ENCODE measurements at places on chromosomes 7 and 10.

GRCh38 chr10:53898532-53898931 lies 902.5 kb downstream of the PCDH15 start:
- DNase-seq: no peak

DNA sequence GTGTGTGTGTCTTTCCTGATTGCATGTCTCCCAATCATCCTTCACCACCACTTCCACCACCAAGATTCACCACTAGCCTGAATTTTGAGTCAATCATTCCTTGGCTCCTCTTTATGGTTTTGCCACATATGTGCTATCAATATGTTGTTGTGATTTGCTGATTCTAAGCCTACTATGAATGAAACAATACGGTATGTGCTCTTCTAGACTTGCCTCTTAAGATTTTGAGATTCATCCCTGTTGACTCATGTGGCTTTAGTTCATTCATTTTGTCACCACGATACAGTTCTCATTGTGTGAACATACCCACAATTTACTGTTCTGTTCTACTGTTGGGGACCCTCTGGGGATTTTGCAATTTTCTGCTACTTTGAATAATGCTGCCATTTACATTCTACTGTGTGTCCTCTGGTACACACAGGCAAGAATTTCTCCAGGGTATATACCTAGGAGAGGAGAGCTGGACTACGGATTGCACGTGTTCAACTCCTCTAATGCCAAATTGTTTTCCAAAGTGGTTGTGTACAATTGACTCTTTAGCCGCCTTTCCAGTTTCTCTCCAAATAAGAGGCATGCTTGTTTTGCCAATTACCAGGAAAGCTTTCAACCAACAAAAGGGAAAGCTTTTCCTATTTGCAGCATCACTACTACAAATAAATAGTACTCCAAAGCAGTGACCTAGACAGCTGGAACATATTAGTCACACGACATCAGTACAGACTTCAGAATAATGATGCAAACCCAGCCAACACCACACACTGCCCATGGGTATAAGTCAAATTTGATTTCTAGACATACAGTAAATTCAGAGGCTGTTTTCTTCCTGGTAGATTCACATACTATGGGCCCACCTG lies 30.0 kb downstream of the SGMS1 start:
- DNase-seq: no peak

- no peak for DNase-seq
These were observed 96.8 kb upstream of the PHYHIPL start for GRCh38 chr10:59079386-59080226.

DNA sequence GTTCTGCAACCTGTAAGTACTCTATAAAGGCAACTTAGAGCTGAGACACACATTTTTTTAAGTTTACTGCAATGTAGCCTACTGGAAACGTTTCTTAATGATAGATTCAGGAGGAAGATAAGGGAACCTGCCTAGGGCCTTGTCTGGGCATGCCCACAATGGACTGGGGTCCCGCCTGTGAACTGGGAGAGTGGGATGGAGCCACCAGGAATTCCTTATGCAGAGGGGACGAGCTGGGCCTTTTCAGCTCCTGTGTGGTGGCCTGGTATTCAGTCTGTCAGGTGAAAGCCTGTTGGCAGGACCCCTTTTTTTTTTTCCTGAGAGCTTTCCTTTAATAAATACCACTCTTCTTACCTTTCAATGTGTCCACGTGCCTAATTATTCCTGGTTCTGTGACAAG lies 384.4 kb upstream of the ZWINT start:
- no peak for DNase-seq

All from NCI-H524 treated with DMSO at 0.1 percent for 48 hours (cell line).